ENCODE measurements at places on chromosomes 13 and 19. TPM values are rescaled to one million over a fixed set of nuclear protein-coding genes. Genes with fewer than 3 reads are reported as not detected.

The AMH gene
- total RNA-seq: 2.6 TPM

The CABP5 gene
- not detected for total RNA-seq

The ZNF135 gene
- total RNA-seq: 2.1 TPM

The SRRM5 gene
- total RNA-seq: 0.10 TPM

The U2AF2 gene
- 109 TPM for total RNA-seq

The LGI4 gene
- total RNA-seq: 0.10 TPM

The DAND5 gene
- not detected for total RNA-seq

The CACNG7 gene
- total RNA-seq: 0.19 TPM

The ZNF667 gene
- 3.6 TPM for total RNA-seq

The APOC1 gene
- 0.86 TPM for total RNA-seq

The PSG1 gene
- 0.48 TPM for total RNA-seq
